ENCODE measurements at places on chromosomes 12 and 14.
A peak's percentile ranks its signal among the peaks of the same experiment; 100 is the strongest.

- peak; percentile 87 for DNase-seq
Measured at GRCh38 chr12:132955094-132956010, 754 bp downstream of the ZNF605 start.

DNA sequence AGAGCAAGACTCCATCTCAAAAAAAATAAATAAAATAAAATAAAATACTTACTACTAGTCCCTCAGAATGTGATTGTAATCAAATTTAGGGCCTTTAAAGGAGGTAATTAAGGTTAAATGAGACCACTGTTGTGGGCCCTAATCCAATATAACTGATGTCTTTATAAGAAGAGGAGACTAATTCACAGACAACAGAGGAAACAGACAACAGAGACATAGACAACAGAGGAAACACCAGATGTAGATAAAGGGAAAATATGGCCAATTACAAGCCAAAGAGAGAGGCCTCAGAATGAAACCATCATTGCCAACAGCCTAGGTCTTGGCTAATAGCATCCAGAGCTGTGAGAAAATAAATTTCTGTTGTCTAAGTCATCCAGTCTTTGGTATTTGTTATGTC, 669.0 kb upstream of the FOXG1 start:
- DNase-seq = no peak

- DNase-seq = no peak
Measured at GRCh38 chr12:113204804-113205203, 16.5 kb upstream of the TPCN1 start.

DNA sequence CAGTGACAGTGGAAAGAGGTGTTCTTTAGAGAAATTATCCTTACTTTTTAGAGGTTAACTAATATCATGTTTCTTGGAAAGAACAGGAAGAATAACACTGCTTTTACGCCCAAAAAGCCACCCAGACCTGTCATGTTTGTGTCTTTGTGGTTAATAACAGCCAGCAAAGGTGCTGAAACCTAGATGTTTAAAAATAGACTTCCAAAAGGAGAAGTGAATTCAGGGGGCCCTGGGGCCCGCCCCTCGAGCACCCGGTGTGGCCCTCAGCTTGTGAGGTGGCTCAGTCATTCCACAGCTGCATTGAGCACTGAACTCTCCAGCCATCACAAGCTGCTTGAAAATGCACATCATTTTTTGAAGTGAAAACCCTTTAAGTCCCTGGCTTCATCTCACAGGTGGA, 20.8 kb upstream of the AMN start:
- DNase-seq = no peak

- DNase-seq = no peak
Measured at GRCh38 chr14:95998656-95999055, 40.5 kb upstream of the C14orf132 start.

- DNase-seq = no peak
Measured at GRCh38 chr14:91521061-91521640, 11.0 kb upstream of the PPP4R3A start.

GRCh38 chr12:12788131-12788530, 2.7 kb downstream of the APOLD1 start:
- DNase-seq = no peak

DNA sequence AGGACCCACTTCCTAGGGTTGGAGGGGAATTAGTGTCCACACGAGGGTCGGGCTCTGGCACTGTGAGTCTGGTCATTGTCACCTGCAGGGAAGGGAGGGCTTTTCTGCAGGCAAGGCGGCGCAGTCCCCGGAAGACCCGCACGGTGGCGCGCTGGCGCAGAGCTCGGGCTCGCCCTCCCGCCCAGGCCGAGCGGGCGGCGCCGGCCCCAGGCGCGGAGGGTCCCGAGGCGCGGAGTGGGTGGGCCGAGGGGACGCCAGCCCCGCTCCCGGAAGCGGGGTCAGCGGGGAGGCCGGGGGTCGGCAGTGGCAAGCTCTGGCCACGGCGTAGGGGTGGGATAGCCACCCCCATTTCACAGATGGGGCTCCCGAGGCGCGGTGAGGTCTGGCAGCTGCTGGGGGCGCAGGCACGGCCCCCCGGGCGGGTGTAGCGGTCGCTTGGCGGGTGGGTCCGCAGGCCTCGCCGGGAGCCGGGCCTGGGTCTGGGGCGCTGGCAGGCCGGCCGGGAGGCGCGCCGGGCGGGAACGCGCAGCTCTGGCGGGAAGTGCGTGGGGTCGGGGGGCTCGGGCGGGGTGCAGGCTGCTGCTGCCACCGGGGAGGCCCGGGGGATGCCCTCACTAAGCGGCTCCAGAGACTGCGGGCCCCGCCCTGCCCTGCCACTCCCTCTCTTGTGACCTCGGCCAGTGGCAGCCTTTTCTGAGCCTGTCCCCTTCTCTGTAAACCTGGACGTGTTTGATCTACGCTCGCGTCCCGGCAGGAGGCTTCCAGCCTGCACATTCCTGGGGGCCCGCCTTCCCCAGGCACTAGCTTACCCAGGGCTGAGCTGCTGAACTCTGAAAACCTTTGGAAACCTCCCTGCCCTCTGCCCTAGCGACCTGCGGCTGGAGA, 46.1 kb downstream of the CYP46A1 start:
- peak; percentile 93 for DNase-seq

DNA sequence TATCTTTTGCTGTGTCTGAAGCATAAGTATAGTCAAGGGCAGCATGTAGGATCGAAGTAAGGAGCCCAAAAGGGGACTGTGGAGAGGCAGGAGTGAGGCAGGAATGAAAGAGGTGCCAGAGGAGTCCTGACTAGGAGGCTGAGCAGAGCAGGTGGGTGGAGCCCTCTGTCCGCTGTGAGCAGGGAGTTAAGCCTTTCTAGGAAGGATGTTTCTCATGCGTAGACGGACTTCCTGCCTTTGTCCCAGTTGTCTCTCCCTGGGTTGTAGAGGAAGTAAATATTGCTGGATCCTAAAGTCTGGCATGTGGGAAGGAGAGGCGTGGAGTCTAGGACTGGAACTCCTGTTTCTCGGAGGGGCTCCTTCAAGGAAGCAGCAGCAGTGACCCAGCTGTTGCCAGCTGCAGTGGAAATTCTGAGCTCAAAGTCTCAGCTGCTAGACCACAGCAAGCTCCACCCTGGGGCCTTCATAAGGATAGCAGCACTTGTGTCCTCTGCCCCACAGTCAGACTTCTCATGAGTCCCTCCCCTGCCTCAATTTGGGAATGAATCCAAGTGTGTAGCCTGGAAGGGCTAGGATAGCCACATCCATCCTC, 44.0 kb downstream of the RBMS2 start:
- DNase-seq = no peak

- DNase-seq = peak; percentile 81
Measured at GRCh38 chr12:79690638-79691510, at the start of gene PAWR. Gene PAWR, minus strand, starts transcription at chr12:79690964. Its CDS starts 720 bp downstream, at chr12:79690244.

GRCh38 chr12:12705838-12706520, 10.0 kb upstream of the GPR19 start:
- no peak for DNase-seq

GRCh38 chr12:16583969-16584745, 21.8 kb downstream of the LMO3 start:
- no peak for DNase-seq

DNA sequence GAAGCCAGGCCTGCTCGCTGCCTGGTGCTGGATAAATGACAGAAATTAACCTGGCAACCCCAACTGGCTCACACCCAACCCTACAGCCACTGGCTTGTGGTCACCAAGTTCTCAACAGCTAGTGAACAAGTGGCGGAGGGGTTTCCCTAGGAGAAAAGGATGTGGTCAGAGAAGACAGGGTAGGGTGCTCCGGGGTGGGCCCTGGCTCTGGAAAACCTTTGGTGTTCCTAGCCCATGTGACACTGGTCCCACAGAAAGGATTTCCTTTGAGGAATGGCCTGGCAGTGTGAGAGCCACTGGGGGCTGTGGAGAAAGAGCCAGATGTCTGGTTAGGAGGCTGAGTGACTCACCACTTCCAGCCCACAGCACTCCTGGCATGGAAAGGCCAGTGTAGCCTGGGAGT, 8.7 kb downstream of the SYNE3 start:
- no peak for DNase-seq

DNA sequence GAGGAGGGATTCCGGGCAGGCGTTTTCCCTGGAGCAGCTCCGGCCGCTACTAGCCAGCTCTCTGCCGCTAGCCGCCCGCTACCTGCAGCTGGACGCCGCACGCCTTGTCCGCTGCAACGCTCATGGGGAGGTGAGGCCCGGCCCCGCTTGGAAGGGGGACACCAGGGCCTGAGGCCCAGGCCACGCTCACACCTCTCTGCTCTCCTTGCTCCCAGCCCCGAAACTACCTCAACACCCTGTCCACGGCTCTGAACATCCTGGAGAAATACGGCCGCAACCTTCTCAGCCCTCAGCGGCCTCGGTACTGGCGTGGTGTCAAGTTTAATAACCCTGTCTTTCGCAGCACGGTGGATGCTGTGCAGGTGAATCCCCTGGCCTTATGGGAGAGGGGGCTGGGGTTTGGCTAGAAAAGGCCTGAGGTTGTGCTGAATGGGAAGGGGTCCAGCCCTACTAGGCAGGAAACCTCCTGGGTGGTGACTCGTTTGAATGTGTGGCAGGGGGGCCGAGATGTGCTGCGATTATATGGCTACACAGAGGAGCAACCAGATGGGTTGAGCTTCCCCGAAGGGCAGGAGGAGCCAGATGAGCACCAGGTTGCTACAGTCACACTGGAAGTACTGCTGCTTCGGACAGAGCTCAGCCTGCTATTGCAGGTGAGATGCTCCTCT, 597 bp downstream of the RNF31 start:
- DNase-seq = no peak

DNA sequence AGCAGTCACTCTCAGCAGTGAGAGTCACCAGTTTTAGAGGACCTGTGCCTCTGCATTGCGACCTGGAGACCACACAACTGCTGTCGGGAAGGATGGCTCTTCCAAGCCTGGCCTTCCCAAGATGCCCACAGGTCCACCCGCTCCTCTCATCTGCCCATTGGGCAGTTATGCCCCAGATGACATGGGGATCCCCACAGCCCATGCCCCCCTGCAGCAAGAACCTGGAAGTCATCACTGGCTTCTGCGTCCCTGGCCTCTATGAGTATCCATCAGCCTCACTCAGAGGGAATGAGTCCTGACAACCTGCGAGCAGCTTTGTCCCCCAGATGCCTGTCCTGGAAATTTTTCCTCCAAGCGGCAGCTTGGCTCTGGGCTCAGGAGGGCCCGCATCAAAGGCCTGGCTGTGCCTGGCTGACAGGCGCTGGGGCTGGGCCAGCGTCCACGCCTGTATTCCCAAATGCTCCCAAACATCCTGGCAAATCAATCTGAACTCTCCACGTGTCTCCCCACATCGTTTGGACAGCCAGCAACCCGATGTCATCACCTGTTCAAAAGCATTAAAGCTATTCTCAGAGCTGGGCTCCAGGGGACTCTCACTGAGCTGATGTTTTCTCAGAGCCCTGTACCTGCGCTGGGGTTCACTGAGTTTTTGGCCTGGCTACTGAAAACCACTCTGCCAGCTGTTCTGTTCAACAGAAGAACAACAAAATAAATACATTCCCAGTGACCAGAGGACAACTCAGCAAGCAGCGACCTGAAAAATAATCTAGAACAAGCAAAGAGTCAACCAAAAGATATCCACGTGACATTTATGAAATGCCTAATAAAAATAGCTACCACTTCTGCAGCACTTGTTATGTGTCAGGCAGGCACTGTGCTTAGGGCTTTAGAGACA, 57.8 kb downstream of the CLMN start:
- no peak for DNase-seq

GRCh38 chr12:124786061-124786964, 77.4 kb downstream of the SCARB1 start:
- peak; percentile 86 for DNase-seq

DNA sequence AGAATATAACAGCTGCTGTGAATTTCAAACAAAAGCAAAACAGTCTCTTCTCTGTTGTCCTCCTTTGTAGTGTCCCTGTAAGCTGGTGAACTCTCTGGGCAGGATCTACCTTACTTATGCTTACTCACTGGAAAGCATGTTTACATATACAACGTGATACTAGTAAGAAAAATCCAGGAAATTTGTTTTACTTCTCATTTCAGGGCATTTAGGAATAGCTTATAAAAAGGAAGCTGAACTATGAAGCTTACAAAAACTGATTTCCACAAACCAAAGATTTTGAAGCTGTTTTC, 311.0 kb downstream of the NOVA1 start:
- DNase-seq = no peak

- DNase-seq = peak; percentile 49
Measured at GRCh38 chr12:5022465-5023061, 21.1 kb upstream of the KCNA5 start.

- no peak for DNase-seq
Measured at GRCh38 chr12:122988612-122989212, 8.2 kb downstream of the ARL6IP4 start.

DNA sequence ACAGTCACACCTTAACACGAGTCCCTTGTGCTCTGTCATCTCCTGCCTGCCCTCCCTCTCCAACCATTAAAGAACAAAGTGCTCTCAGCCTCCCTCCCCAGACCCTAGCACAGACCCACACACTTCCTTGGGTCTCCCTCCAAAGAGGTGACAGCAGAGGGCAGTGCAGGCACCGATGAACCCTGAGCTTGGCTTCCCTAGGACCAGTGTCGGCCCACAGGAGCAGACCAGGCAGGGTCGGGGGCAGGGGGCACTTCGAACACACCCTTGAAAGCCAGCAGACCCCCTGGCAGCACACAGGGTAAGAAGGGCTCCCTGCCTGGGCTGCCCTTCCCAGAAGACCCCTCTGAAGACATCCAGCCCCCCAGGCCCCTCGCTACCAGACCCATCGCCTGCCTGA, 7.0 kb downstream of the CDK2AP1 start:
- no peak for DNase-seq

DNA sequence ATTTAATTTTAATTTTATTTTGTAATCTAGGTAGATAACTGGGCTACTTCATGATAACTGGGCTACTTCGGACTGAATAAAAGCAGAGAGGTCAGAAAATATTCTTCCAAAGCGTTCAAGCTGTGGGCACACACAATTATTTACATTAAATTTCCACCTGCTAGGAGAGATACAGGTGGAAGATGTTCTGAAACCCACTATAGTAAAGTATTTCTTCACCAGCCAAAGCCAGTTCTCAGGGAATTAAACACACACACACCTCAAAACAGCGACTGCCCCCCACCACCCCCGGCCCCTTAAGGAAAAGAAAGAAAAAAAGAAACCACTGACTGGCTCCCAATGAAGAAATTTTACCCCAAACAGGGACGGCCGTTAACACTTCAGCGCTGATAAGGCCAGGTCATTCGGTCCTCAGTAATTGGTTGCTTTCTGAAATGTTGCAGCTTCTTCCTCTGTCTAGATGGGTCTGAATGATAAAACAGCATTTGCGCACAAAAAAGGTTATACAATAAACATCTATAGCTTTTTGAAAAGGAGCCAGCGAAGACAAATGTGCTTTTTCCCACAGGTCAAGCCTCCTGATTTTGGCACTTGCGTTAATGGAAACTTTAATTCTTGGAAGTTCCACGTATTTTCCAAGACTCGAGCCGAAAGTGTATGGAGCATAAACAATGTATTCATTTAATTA, 771 bp upstream of the KCNJ8 start:
- no peak for DNase-seq

- no peak for DNase-seq
Measured at GRCh38 chr12:39830852-39831520, 211.4 kb upstream of the ABCD2 start.

DNA sequence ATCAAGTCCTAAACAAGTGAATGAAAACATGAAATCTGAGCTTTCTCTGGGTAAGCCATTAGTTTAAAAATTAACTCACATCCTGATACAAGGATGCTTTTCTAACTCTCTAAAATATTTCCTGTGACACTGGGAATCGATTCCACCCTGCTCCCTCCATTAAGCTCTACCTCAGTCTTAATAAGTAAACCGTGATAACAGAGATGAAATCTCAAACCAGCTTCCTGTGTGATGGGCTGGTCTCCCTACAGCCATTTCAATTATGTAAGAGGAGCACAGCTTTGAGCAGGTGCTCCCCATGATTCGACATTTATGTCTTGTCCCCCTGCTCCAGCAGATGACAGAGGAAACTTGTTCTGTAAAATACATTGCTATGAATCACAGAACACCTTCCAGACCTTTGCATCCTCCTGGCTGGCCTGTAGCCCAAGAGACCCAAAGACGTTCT, 59.0 kb downstream of the GAS2L3 start:
- DNase-seq = no peak
